NCI-H69 (cell line): ENCODE measurements at places on chromosomes 1 and 21.
A peak's percentile ranks its signal among the peaks of the same experiment; 100 is the strongest.

- DNase-seq, result peak; percentile 88
Measured at GRCh38 chr1:71414179-71414578, 333.3 kb upstream of the ZRANB2 start.

GRCh38 chr1:213123536-213123935, 72.5 kb downstream of the RPS6KC1 start:
- peak; percentile 38 for DNase-seq

DNA sequence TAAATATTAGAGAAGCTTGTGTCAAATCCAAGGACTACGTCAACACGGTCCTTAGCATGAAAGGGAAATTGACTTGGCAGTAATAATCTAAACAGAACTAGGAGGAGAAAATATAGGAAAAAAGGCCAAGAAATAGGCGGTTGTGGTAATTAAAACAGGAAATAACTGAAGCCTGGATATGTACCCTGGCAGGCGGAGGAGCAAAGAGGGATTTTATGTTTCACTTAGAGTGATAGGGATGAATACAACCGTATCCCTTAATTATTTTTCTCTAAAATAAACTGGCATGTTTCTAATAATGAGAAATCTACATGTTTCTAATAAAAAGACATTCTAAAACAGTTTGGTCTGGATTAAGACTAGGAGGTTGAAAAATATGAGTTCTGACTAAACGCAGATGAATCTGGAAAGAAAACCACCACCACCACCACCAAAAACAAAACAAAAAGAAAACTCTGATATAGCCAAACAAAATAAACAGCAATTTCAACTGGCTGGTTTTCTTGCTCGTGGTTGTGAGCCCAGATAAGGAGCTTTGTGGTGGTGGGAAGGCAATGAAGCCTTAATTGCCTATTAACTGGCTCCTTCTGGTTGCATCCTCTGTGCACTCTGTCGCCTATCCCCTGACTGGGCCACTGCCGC, 334.2 kb upstream of the SNX7 start:
- no peak for DNase-seq

DNA sequence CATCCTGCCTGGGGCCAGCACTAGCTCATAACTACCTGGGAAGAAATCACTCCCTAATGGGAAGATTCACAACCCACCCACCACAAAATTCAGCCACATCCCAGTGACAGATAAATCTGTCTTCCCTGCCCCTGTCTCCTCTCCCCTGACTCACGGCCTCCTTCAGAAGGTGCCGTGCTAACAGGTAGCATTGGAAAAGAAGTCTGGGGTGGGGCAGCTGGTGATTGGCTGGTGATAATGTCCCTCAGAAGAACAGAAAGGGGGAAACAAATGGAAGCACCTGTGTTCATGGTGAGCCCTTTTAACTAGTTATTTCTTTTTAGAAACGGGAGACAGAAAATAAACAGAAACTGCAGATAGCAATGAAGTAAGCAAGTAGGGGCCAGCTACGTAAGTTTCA, 29.1 kb downstream of the ITPKB start:
- DNase-seq, result no peak

DNA sequence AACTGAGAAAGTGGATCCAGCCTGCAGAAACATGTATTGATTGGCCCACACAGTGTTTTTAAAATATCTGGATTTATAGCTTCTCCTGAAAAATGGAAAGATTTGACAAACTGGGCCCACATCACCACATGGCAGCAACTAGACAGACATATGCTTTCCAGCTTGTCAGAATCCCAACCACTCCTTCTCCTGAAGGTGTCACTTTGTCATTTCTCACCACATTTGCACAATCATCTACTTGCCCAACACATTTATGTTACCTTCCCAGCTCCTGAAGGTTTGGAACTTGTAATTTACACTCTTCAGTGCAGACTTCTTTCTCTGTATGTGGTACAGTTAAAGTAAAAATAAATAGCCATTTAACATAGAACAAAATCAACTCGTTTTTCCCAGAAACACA, 126.1 kb upstream of the KIAA1614 start:
- DNase-seq, result no peak
